ENCODE measurements at places on chromosomes 6 and 20.
A peak's percentile ranks its signal among the peaks of the same experiment; 100 is the strongest.

DNA sequence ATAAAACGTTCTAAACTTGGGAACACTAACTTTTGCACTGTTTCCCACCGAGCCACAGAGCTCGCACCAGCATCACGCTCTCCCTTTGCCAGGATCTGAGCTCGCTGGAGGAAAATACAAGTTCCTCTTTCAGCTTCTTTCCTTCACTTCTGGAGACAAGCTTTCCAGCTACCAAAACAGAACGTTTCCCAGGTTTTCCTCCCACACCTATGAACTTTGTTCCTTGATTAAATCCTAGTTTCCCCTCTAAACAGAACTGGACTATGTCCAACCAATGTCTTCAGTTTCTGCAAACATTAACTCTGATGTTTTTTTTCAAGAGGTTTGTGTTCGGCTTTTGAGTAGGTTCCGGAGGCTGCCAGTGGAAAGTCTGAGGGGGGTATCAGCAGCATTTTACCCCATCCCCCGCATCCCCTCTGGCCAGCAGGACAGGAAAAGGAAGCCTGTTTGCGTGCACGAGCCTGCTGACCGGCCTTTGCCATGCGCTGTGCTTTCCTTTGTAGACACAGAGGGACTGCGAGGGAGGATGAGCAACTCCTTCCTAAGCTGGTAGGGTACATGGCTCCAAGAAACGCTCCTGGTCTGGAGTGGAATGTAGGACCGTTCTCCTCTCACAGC is 135.5 kb downstream of the LY86 start:
- DNase-seq = peak; percentile 25

DNA sequence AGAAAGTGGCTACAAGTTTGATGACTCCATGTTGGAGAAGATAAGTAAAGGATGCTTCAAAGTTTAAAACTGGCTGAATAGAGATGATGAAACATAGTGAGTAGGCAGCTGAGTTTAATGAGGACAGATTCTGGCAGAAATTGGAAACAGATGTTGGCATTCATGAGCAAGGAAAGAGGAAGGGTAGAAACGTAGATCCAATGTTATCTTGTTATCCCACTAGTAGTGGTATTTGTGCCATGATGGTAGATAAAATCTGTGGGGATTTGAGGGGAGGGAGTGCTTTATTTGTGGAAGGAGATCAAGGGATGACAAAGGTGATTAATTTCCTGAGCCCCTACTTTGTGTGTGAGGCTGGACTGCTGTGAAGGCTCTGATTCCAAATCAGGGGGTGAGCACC is 69.5 kb downstream of the MRAP2 start:
- DNase-seq = no peak

DNA sequence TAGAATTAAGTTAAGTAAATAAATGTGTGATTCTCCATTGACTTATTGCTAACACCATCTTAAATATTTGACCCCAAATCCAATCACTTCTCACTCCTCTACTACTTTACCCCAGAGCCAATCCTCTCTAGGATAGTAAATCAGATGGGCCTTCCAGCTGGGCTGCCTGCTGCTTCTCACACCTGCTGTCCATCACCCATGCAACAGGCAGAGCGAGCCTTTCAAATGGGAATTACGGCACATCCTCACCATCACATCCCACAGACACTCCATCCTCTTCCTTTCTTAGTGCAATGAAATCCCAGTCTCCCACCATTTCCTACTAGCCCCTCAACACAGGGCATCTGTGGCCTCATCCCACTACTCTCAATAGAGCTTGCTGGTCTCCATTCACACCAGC is 34.0 kb downstream of the HLA-F start:
- DNase-seq = no peak

DNA sequence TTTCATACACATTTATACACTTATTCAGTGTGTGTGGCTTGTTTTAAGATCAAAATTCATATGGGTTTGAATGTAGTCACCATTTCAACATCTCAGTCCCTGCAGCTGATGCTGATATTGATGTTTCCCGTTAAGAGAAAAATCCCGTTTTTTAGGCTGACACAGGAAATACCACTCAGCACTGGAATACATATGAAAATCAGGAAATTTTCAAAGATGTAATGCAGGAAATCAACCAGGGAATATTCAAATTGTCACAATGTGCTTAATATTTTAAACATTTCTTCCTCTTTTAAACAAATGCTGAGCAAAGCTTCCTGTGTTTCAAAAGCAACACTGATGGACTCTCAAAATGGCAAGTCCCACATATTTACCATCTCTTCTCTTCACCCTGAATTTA is 94.5 kb upstream of the MARCKS start:
- no peak for DNase-seq

DNA sequence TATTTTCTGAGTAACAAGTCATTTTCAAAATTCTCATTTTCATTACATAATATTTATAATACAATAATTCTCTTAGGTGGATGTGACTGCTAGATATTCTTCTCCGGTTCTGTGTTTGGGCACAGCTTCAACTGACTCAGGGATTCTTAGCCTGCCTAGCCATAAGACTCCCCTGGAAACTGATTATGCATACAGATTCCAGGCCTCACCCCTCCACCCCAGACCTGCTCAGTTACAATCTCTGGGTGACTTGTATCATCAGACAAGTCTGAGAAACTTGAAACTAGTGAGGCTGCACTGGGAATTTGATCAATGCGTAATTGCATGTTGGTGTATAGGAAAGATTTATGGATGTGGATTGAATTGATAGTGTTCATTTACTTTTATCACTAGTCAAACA is 25.4 kb downstream of the FLRT3 start:
- no peak for DNase-seq

GRCh38 chr6:44228836-44229235 is 5.4 kb downstream of the SLC29A1 start:
- no peak for DNase-seq

GRCh38 chr6:73043446-73043845 is 181.8 kb downstream of the KHDC1L start:
- no peak for DNase-seq

DNA sequence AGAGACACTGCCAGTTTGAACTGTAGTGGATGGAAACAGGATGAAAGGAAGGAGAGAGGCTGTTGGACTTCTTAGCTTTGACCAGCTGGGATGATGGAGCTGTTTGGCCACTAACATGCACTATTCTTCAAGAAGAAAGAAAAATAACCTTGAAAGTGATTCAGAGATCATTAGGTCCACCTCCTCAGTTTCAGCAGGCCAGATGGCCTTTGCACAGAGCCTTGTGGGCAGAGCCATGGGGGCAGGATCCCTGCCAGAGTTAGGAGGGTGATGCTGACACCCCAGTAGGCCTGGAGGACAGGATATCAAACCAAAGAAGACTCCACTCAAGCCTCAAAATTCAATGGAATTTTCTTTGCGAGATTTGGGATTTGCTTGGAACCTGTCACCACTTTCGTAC is 74.5 kb upstream of the TMEM181 start:
- DNase-seq = no peak

DNA sequence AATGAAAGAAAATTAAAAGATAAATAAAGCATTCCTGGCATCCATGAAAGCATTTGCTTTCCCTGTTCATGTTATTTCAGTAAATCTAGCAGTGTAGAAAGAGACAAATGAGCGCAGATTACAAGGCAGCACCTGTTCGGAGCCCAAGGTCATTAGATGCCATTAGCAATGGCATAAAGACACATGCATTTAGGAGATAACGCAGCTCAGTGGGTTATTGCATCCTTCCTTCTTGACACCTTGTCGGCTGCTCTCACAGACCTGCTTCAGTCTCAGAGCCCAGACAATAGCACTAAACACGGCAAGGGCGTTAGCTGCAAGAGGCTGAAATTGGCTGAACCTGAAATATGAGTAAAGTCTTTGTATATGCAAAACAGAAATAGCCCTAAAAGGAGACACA is 140.3 kb downstream of the ATXN1 start:
- no peak for DNase-seq

DNA sequence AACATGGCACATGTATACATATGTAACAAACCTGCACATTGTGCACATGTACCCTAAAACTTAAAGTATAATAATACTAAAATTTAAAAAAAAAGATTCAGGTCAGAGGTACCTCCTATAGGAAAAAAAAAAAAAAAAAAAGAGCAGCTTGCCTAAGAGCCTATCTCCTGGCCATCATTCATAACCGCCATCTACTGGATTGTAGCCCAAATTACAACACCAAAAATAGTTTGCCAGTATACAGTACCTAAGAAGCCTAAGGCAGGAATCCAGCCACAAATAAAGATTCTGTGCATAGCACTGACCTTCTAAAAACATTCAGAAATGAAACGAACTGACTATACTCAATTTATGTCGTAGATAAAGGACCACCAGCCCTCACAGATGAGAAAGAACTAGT is 438.4 kb upstream of the ADGRB3 start:
- peak; percentile 3 for DNase-seq

DNA sequence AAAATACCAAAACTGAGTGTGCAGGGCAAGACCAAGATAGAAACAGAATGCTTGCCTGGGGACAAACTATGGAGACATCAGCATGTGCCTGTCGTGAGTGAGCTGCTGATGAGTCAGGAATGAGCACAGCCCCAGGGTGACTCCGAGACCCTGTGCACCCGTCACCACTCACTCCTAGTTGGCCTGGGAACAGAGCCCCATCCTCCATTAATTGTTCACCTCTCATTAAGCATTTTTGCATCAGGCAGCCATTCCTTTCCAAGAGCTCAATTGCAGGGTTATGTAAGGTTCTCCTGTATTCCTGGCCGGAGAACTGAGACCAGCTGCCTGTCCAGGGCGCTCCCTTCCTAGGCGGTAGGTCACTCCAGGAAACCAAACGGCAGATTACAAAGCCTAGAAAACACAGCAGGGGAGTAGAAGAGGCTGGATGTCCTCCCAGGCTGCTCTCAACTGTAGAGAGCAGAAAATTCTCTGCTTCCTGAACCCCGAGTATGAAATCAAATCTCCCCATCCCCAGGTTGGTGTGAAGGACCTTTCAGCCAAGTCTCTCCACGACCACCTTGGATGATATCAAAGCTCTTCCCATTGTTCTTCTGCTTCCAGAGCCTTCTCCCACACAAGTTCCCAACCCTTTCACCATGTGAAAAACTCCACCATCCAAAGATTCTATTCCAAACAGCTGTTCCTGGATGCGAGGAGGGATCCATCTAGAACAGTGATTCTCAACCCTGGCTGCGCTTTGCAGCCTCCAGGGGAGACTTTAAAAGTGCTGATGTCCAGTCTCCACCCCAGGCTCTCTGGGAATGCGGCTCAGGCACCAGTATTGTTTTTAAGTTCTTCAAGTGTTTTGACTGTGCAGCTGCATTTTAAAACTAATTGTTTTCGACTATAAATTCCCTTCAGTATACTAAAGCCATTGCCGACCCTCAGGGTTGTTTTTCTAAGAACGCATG is 532.6 kb upstream of the JARID2 start:
- DNase-seq = peak; percentile 55

DNA sequence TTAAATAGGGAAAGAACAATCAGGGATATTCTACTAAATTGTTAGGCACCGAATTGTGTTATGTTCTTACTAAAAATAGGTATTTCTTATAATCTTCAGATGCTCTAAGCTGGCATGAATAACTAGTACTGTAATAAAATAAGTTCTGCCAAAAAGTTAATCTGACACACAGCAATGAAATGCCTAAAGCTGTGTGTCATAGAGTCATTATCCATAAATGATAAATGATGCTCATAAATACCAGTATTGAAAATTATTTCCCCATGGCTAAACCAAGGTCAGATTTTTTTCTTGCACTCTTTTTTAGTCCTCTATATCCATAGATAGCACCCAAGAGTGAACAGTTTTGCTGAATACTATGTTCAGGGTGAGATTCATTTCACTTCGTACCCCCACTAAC is 11.7 kb upstream of the PRIM2 start:
- no peak for DNase-seq

DNA sequence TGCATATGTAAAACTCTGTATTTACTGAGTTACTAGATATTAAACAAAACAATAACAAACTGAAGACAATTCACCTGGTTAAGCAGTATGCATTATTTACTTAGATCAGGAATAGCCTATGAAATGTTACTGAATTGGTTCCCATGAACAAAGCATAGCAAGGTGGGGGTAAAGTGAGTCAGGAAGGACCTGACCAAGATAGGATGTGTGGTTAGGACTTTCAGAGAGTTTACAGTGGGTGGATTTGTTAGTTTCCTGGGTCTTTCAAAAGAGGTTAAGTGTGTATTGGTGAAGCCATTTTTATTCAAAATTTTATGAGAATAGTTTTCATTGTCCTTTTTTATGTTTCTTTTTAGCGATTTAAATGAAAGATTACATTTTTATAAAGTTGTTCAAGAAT is 32.9 kb downstream of the TBPL1 start:
- no peak for DNase-seq

DNA sequence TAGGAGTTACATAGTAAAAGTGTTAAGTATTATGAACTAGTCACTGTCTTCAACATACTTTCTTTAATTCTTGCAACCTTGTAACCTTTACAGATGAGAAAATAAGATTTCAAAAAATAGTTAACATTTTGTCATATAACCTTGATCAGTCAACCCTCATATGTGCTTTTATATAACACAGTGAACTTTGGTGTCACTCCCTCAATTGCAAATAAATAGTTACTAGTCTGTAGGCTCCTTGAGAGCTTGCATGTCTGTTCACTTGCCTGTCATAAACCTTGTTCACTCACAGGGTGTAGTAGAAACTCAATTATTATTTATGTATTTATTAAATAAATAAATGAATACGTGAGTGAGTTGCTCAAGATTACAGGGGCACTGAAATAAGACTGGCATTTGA is 107.5 kb downstream of the QKI start:
- DNase-seq = no peak

DNA sequence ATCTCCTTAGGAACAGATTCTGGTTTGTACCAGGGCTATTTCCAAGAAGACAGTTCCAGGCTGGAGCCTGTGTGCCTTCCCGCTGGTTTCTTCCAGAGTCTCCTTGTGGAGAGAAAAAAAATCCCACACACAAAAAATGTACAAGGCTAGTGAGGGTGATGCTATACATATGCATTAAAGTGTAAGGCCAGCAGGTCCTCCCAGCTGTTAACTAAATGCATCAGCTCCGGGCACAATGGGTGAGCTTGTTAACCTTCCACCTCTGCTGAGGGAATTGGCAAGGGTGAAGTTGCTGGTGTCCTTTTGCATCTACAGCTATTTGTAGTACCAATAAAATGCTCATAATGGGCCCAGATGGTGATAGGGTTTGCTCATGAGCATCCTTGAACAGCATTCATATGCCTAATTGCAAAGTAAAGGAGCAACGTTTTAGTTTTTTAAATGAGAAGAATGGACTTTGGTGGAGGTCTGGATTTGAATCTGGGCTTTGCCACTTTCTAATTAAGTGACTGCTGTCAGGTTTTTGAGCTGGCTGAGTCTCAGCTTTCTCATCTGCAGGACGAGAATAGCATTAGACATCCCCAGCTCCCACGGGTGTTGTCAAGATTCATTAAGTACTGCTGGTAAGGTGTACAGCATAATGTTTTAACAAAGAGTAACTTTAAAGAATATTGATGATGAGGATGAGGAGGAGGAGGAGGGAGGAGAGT is 361.8 kb downstream of the QKI start:
- DNase-seq = no peak

DNA sequence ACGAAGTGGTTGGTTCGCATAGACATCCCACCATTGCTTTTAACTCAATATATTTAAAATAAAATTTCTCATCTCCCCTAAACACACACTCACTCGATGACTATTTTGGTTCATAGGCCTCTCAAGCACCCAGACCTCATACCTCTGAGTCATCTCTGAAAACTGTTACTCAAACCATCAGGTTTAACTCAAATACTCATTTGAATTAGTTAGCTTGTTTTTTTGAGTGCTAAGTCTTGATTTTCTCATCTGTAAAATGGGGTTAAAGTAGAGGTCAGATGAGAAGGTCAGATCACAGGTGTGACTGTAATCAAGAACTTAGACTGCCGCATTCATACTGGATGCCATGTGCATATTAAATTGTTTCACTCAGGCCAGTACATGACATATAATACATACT is 243.9 kb upstream of the TENT5A start:
- peak; percentile 39 for DNase-seq
